ENCODE measurements at places on chromosomes 7 and 10. TPM values are rescaled to one million over a fixed set of nuclear protein-coding genes. Genes with fewer than 3 reads are reported as not detected.
A peak's percentile ranks its signal among the peaks of the same experiment; 100 is the strongest.

DNA sequence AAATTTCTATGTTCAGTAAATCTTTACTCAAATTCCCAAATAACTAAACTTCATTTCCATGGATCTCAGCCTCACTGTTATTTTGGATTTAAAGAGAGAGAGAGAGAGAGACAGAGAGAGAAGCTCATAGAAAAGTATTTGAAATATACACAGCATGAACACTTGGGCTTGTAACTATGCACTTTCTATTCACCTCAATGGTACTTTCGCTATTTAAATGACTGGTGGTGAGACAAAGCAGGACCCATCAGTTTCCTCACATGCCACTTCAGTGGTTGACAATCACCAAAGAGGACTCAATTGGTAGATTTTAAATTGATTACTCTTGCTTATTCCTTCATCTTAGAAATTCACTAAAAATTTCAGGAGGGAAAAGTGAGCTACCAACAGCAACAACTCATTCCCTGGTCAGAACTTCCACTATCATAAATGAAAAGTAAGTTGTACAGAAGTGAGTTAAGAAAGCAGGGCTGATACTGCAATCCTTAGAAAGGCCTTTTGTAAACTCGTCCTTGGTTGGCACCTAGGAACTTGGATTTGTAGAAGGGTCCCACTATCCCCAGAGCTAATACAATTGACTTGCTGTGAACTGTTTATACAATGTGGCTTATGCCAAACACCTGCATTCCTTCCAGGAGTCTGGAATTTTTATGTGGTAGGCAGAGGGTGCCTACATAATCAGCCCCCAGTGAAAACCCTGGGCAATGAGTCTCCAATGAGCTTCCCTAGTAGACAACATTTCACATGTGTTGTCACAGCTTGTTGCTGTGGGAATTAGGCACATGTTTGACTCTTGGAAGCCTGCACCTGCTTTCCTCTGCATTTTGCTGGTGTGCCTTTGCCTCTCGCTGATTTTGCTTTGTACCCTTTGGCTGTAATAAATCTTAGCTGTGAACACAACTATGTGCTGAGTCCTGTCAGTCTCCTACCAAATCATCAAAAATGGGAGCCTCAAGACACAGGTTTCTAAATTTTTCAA, 10.8 kb downstream of the ERLIN1 start:
- no peak for DNase-seq

DNA sequence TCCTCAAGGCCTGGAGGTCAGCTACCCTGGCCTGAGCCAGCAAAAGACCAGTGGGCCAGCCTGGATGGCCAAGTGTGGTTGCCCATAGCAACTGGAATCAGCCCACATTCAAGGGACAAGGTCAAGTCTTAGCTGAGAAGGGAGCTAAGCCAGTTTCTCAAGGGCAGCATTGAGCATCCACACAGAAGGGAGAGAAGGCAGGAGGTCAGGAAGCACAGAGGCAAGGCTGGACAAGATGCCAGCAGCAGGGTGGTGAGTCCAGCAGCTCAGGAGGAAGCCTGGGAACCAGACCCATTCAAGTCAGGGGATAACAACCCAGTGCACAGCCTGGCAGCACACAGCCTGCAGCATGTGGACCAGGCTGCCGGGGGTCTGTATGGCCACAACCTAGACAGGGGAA, 54.0 kb upstream of the ZMIZ1 start:
- DNase-seq, result no peak

AGAP5 gene
- 1.0 TPM for total RNA-seq

DNA sequence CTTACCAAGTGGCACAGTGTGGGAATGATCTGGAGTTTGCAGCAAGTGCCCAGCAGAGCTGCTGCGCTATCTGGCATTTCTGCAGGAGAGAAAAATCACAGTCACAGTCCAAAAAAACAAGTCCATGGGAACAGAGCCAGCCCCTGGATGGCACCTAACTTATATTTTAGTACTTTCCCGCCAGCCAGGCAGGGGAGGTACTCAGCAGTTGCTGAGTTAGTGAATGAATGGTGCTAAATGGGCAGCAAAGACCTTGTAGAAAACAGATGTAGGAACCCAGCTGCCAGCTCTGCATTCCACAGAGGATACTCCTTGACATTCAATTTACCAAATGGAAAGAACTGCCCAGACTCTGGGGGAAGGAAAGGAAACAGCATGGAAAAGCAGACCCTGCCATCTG, 54.5 kb downstream of the GSDME start:
- peak; percentile 69 for DNase-seq

ZNF107 gene
- total RNA-seq, result 11.3 TPM

TMED4 gene
- 241 TPM for total RNA-seq
